Right atrium auricular region (tissue), 2 donors: ENCODE measurements at places on chromosomes 1 and 21. TPM values are rescaled to one million over a fixed set of nuclear protein-coding genes. Genes with fewer than 3 reads are reported as not detected.

The SPRR2G gene
- total RNA-seq, result not detected

The MIXL1 gene
- not detected for total RNA-seq

The PODN gene
- total RNA-seq, result 47.2 TPM

GRCh38 chr1:3247521-3248121, 178.6 kb downstream of the PRDM16 start:
- H3K27ac ChIP-seq, result no peak overlapping the region
- no peaks in the 10 kb centered on the region for H3K27me3 ChIP-seq
- H3K36me3 ChIP-seq, result no peaks in the 10 kb centered on the region
- no peak for DNase-seq
- no peaks in the 10 kb centered on the region for H3K4me1 ChIP-seq

DNA sequence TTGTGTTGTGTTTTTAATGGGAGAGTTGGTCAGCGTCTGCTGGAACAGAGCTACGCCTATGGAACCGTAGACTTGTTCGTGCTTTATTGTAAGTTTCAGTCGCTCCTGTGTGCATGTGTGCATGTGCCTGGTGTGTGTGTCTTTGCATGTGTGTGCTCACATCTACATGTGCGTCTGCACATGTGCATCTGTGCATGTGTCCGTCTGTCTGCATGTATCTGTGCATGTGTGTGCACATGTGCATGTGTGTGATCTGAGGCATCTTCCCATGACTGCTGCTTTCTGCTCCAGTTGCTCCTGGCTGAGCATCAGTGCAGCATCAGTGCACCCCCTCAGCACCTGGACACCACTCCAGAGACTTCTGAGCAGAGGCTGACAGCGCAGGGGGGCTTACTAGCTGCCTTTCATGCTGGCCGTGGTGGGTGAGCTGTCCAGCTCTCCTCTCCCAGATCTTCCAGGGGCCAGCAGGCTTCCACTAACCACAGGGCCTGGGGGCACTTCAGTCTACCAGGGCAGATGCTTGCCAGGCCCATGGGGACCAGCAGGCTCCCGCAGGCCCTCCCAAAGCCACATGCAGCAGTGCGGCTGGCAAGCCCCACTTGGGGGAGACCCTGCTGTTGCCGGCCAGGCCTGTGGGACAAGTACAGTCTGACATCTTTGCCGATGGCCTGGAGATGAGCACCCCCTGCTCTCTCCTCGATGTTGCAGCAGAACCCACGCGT, 47.8 kb upstream of the PCBP3 start:
- H3K36me3 ChIP-seq, result no peaks in the 10 kb centered on the region
- H3K27ac ChIP-seq, result no peak overlapping the region

DNA sequence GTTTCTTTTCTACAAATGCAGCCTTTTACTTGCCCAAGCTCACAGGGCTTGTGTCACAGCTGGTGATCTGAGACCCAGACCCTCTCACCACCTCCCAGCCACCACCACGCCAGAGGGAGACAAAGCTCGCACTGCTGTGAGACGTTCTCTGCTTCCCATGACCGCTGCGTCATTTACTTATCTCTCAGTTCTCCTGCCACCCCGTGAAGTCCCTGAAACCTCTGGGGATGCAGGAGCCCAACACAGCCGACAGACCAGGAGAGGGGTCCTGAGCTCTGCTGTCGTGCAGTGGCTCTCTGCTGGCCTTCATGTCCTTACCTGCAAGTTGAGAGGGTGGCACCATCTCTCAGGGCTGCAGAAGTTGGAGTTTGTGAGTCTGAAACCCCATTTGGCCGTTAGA, 77.7 kb downstream of the SLC16A1 start:
- H3K27me3 ChIP-seq, result no peaks in the 10 kb centered on the region
- H3K4me1 ChIP-seq, result peaks cover 12% of the 10 kb centered on the region
- no peak for DNase-seq
- H3K27ac ChIP-seq, result no peak overlapping the region
- no peaks in the 10 kb centered on the region for H3K36me3 ChIP-seq

GRCh38 chr1:95770581-95770980, 536.6 kb downstream of the RWDD3 start:
- H3K4me1 ChIP-seq, result no peaks in the 10 kb centered on the region
- H3K4me3 ChIP-seq, result no peak overlapping the region
- H3K27ac ChIP-seq, result no peak overlapping the region
- no peaks in the 10 kb centered on the region for H3K27me3 ChIP-seq
- H3K36me3 ChIP-seq, result no peaks in the 10 kb centered on the region

- H3K36me3 ChIP-seq, result no peaks in the 10 kb centered on the region
- H3K27ac ChIP-seq, result no peak overlapping the region
- no peaks in the 10 kb centered on the region for H3K4me1 ChIP-seq
Observed at GRCh38 chr1:166884040-166884642, 8.1 kb upstream of the TADA1 start.
